ENCODE measurements at places on chromosomes 5 and 9. TPM values are rescaled to one million over a fixed set of nuclear protein-coding genes. Genes with fewer than 3 reads are reported as not detected.

DNA sequence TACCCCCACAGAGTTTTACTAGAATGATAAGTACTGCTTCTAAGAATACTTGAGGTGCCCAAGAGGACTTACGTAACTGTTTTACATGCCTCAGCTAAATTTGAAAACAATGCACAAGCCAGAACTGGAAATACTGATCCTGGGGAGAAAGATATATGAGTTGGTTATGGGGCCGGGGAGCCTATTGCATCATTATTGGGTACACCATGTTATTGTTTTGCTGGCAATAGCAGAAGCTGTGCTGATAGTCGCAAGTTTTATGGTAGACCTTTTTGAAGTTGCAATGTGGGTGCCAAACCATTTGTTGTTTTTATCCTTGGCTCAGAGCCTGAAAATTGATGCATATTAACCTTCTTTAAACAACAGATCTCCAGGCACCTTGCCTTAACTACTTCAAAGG lies 108.4 kb upstream of the DHFR start:
- DNase-seq = no peak

DNA sequence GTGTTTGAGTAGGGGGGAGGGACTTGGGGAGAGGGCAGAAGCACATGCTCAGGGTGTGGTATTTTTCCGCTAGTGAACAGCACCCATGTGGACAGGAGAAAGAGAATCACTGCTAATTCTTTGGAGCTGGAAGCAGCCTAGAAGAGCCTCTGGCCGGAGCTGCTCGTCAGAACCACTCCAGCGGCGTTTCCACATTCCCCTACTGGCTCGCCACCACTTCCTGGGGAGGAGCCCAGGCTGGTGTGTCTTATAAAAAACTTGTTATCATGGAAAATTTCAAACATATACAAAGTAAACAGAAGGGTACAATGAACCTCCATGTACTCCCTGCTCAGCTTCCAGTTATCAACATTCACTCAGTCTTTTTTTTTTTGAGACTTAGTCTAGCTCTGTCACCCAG lies 26.7 kb downstream of the LHX2 start:
- no peak for DNase-seq

The OCLN gene
- total RNA-seq = 36.5 TPM

The GDNF gene
- total RNA-seq = not detected

The ZBED3 gene
- total RNA-seq = 3.6 TPM

The CRB2 gene
- total RNA-seq = not detected

The TMC1 gene
- total RNA-seq = 0.99 TPM

GRCh38 chr9:130407916-130408663 lies 36.7 kb upstream of the ASS1 start:
- DNase-seq = no peak

DNA sequence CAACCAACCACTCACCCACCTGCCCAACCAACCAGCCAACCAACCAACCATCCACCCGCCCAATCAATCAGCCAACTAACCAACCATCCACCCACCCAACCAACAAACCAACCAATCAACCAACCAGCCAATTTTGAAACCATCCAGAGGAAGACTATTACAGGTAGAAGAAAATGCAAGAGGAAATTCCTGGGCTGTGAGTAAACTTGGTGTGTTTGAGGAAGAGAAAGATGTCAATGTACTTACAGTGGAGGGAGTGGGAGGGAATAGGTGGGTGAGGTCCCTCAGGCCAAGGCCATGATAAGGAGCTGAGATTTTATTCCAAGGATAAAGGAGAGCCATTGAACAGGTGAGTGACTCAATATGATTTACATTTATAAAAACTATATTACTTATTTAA lies 30.4 kb downstream of the C9orf57 start:
- DNase-seq = no peak

DNA sequence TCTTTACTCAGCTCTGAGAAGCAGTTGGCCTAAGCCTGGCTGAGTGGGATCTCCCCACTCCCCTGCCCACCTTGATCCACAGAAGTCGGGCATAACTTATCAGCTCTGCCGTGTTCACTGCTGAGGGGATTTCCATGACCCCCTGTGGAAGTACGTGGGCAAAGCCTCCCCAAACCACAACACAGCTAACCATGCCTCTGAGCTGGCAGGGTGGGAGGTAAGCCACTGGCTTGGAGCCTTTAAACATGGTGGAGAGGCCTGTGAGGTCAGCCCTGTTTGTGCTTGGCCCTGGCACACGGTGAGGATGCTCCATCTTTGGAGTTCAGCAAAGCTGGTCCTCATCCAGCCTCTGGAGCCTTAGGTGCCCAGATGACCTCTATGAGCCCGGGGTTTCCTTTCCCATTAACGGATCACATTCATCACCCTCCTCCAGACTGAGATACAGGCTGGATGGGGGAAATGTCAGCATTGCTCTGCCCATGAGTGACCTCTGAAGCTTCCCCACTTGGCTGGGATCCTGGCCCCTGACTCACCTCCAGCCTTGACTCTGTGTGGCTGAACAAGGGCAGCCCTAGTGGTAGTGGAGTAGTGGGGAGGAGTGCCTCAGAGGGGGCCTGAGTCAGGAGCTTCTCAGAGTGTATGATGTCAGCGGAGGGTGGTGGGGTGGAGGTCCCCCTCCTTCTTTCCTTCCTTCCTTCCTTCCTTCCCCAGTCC lies 6.2 kb downstream of the PDLIM4 start:
- DNase-seq = peak; percentile 53

GRCh38 chr9:94644543-94644942 lies 5.2 kb upstream of the FBP1 start:
- no peak for DNase-seq

The PKD2L2 gene
- not detected for total RNA-seq

GRCh38 chr5:171999100-171999499 lies 7.3 kb downstream of the FBXW11 start:
- DNase-seq = no peak

GRCh38 chr5:114678778-114679177 lies 316.9 kb downstream of the KCNN2 start:
- DNase-seq = no peak

GRCh38 chr5:175752826-175753535 lies 95.1 kb downstream of the HRH2 start:
- no peak for DNase-seq

DNA sequence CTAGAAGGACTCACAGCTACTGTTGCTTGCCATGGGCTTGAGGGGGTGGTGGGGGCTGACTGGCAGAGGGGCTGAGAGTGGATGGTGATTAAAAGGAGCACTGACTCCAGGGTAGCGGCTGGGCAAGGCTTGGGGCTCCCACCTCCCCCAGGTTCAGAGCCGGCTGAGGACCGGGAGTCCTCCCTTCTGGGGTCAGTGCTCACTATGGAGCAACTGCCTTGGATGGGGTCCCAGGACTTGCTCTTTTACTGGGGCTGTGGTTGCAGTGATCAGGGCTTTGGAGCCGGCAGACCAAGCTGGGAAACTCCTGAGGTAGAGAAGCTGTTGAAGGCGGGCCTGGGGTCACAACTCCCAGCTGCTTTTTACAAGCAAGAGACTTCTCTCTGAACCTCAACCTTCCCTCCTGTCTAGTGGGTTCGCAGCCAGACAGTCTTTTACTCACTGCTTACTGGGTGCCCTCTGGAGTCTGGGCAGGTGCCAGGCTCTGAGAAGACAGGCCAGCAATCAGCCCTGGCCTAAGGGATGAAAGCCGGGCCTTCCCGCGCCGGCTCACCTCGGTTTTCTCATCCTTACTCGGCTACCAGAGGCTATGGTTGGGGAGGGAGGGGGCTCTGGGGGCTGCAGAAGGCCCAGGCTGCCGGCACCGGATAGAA lies 795 bp upstream of the ASS1 start:
- no peak for DNase-seq

DNA sequence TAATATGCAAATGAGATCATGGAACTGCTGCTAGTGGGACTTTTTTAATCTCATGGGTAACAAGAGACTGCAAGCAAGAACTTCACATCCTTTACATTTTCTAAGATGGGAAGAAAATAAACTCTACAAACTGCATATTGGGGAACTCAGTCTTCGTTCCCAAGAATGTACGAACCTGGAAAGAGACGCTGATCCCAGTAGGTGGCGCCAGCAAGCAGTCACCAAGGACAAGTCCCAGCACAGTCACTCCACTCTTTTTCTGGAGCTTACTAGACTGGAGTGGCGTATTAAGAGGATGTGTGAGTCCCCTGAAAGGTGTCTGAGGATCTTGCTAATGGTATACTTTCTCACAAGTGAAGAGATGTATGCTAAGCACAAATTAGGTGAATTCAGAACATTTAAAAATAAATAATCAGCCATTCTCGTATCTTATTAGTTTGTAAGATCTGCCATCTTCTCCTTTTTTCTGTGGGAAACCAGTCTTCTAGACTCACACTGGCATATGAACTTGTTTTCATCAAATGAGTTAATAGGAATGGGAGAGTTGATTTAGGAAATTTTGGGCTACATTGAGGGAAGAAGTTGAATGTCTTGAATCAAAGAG lies 16.0 kb upstream of the PUM3 start:
- no peak for DNase-seq

The ANKDD1B gene
- 0.20 TPM for total RNA-seq

Measured in pulmonary artery endothelial cell (primary cell).